ENCODE measurements at places on chromosomes 5 and 9.

GRCh38 chr9:91536211-91536691 lies 112.6 kb upstream of the NFIL3 start:
- no peak for DNase-seq

- no peak for DNase-seq
Observed at GRCh38 chr9:131582056-131582455, 36.7 kb downstream of the PRRT1B start.

DNA sequence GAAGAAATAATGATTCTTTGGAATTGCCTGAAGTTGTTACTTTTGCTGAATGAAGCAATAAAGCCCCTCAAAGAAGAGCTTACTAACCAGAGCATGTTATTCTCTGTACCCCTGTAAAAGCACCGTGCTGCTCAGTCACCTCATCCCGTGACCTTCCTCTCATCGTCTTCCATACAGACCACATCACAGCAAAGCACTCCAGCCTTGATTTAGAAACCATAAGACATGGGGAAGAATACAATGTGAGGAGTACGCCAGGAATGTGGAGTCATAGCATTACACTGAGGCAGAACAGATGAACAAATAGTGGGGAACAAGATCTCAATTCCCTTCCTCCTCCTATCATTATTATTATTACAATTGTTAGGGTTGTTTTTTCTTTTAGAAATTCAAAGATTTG lies 49.1 kb downstream of the ERAP1 start:
- DNase-seq: no peak

DNA sequence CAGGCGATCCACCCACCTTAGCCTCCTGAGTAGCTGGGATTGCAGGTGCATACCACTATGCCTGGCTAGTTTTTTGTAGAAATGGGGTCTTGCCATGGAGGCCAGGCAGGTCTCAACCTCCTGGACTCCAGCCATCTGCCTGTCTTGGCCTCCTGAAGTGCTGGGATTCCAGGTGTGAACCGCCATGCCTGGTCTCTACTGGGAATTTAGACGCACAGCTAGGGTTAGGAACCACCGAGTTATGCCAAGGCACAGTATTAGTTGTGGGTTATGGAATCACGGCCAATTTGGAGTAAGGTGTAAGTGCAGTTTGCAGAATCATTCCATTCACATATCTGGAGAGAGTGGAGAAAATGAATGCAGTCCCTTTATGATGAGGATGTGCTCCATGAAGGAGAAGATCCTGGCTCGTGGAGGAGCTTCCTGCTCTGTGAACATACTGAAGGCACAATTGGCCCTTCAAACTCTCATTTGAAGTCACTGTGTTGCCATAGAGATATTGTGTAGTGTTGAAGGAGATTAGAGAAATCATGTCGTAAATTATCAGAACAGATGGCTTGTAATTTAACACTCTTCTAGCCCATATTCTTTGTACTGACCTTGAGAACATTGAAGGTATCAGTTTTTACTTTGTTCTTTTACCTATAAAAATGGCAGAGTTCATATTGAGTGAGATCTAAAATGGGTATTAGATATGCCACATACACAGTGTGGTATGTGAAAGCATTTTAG lies 18.8 kb downstream of the TRIO start:
- DNase-seq: no peak

DNA sequence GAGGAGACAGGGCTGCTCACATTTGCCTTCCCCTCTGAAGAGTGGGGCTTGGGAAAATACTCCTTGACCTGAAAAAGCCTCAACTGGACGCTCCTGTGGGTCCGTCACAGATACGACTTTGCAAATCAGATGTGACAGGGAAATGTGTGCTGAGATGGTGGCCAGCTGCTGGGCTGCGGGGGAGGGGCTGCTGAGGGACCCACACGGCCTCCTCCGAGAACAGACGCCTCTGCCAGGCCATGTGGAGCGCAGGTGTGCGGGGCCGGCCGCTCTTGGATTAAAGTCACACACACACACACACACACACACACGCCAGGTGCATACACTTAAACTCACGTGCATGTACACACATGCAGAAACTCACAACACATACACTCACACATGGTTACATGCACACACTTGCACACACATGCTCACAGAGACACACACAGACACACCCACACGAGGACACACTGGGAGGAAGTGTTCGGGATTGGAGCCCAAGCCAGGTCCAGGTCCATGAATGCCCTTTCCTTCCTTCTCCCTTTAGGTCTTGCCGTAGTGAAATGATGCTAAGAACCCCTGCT lies 167.4 kb downstream of the GAPVD1 start:
- no peak for DNase-seq

DNA sequence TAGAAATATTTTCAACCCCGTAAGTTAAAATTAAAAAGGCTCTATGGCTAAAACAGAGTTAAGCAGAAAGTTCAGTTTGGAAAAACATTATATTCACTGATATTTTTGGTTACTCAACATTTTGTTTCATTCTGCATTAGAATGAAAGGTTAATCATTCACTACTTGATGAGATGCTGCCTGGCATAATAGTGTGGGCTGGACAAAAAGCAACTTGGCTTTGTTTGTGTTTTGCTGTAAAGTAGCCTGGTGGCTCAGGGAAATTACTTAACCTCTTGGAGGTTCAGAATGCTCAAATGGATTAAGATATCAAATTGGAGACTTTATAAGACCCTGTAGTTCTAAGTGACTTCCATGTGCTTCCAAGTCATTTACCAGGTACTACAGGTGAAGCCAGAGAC lies 367.4 kb upstream of the TRPC7 start:
- DNase-seq: no peak

GRCh38 chr9:93089481-93089991 lies 6.5 kb upstream of the CARD19 start:
- no peak for DNase-seq

- no peak for DNase-seq
Observed at GRCh38 chr5:1220831-1221230, 4.3 kb upstream of the SLC6A18 start.

- no peak for DNase-seq
Observed at GRCh38 chr9:108844391-108844790, 11.4 kb downstream of the ACTL7B start.

GRCh38 chr5:127671218-127671617 lies 22.3 kb downstream of the CTXN3 start:
- DNase-seq: no peak

- DNase-seq: no peak
Observed at GRCh38 chr5:143244000-143244736, 159.3 kb downstream of the NR3C1 start.

GRCh38 chr9:110410961-110411360 lies 73.3 kb upstream of the TXNDC8 start:
- no peak for DNase-seq

- no peak for DNase-seq
Observed at GRCh38 chr5:73793911-73794310, 167.9 kb downstream of the ARHGEF28 start.

DNA sequence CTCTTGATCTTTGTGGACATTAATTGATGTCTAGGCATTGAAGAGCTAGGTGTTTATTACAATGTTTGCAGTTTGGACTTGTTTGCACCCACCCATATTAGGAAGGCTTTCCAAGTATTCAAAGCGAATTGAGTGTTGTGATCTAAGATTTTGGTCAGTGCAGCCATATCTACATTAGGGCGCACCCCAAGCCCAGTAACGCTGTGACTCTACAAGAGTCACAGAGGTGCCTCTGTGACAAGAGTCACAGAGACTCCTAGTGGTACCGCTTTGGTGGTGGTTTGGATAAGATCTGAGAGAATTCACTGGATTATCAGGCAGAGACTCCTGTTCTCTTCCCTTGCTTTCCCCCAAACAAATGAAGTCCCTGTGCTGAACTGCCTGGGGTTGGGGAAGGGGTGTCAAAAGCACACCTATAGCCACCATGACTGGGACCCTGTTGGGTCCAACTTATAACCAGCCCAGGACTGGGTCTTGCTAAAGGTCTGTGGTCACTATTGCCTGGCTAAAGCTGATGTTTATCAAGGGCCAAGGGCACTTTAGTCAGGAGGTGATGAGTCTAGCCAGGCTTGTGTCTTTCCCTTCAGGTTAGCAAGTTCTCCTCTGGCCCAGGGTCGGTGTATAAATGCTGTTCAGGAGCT lies 114.1 kb upstream of the RIOK2 start:
- DNase-seq: no peak

GRCh38 chr5:96562614-96563013 lies 99.6 kb upstream of the CAST start:
- DNase-seq: no peak

DNA sequence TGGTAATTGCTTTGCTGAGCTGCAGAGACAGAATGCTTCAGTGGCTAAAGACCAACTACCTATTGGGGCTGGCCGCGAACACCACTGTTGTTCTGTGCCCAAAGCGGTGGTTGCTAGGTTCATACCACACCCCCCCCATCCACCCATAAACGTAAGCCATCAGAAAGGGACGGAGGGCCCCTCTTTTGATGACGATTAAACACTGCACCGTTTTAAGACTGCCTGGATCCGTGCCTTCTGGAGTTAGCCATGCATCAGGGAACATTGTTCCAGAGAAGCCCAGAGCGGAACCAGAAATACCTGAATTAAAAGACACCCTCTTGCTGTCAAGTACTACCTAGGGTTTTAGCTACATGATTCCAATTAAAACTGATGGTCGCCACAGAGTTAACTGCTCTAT lies 369.1 kb upstream of the DAP start:
- DNase-seq: no peak

GRCh38 chr5:180001136-180001535 lies 70.4 kb downstream of the RNF130 start:
- no peak for DNase-seq

DNA sequence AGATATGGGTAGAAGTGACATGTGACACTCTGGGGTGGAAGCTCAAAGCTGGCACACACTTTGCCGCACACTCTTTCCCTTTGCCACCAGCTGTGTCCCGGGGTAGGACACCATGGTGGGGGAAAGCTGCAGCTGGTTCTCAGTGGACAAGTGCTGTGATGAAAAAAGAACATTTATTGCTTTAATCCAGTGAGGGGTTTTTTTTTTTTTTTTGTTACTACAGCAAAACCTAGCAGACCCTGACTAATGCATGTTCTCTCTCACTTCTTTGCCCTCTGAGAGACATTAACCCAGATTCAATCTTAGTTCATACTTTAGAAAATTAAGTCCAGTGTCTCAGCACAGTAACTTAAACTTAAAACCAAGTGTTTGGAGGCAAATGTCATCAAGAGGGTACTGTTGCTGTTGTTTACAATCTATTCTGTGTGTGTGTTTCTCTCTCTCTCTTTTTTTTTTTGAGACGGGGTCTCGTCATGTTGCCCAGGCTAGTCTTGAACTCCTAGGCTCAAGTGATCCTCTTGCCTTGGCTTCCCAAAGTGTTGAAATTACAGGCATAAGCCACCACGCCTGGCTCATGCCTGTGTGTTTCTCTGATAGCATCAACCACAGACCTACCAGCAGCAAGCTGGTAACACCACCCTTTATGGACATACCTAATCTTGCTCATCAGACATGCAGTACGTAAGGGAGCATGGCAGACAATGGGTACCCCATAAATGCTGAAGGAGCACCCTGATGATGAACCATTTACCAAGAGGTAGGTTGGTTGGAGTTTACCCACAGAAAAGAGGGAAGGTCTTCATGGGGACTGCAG lies 84.7 kb upstream of the TBC1D2 start:
- DNase-seq: no peak

DNA sequence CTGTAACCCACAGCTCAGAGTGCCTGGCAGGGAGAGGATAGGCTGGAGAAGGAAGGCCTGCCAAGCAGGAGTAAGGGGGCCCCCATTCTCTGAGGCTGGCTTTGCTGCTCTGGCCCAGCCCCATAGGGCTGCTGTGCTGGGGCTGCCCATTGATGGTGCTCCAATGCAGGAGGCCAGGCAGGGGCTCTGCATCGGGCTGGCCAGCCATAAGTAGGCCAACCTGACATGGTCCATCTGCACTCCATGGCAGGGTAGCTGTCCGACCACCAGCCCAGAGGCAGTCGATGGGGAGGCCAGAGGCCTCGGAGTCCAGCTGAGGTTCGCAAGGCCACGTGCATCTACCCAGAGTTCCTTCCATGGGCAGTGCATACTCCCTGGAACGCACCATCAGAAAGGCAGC lies 75.0 kb upstream of the PITX1 start:
- no peak for DNase-seq

GRCh38 chr9:17462869-17463464 lies 115.9 kb upstream of the SH3GL2 start:
- DNase-seq: no peak

DNA sequence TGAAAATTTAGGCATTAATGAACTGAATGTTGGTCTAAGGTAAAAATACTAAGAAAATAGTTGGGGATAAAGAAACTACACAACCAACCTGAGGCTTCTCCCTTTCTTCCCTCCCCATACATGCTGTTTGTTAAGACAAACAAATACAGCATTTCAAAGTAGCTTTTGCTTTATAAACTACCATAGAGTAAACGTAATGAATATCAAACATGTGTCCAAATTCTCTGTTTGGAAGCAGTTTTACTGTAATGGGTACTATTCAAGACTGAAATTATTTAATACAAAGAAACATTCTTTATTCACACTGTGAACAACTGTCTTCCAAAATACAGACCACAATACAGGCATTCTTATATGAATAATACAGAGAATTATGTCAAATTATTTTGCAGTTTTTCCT lies 52.0 kb downstream of the SLC44A1 start:
- DNase-seq: no peak

GRCh38 chr5:34833976-34834793 lies 4.8 kb upstream of the TTC23L start:
- DNase-seq: no peak

GRCh38 chr9:93301911-93302541 lies 118.1 kb downstream of the WNK2 start:
- DNase-seq: no peak

DNA sequence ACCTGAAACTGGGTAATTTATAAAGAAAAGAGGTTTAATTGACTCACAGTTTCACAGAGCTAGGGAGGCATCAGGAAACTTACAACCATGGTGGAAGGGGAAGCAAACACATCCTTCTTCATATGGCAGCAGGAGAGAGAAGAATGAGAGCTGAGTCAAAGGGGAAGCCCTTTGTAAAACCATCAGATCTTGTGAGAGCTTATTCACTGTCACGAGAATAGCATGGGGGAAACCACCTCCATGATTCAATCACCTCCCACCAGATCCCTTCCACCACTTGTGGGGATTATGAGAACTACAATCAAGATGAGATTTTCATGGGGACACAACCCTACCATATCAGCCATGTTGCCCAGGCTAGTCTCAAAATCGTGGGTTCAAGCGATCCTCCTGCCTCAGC lies 143.4 kb downstream of the FGF18 start:
- DNase-seq: no peak

- DNase-seq: peak; percentile 47
Observed at GRCh38 chr5:80672140-80672736, 17.5 kb upstream of the DHFR start.

- no peak for DNase-seq
Observed at GRCh38 chr5:133259199-133259997, 207.6 kb downstream of the HSPA4 start.

DNA sequence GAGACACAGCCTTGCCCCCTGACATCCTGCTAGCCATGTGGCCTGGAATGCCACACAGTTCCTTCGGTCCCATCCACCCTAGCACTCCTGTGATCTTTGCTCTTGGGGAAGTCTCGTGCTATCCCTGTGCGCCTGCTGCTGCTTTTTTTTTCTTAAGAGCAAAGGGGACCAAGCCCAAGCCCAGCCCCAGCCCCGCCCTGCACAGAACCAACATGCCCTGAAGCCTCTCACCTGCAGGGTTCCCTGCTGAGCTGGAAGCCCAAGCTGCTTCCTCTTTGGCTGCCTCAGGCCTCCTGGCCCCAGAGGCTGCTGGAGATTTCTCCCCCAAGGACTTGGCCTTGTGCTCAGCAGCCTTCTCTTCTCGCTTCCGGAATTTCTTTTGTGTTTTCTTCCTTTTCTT lies 1.8 kb downstream of the SURF6 start:
- no peak for DNase-seq

All from stimulated activated CD4-positive, alpha-beta T cell treated with anti-CD3 and anti-CD28 coated beads, Interleukin-1b, Interleukin-23, amount 100 ng/mL, for 1 hour (primary cell).